ENCODE measurements at places on chromosomes 2 and 18.
A peak's percentile ranks its signal among the peaks of the same experiment; 100 is the strongest.

DNA sequence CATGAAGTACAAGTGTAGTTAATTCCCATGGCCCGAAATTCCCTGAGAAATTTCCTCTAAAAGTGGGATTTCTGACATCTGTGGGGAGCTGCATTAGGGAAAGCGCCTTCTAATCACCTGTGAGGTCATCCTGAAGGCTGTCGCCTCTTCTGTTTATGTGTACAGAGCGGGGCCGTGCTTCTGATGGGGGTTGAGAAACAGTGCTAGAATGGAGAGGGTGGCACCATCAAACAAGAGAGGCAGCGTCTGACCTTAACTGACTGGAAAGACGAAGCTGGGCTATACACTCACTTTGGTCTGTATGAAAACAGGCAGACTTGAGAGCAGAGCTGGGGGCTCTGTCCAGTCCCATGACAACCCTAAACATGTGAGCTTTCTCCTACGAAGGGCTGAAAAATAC lies 44.2 kb upstream of the DNMT3A start:
- no peak for DNase-seq

- DNase-seq: no peak
Observed at GRCh38 chr2:54380670-54381069, 75.5 kb upstream of the SPTBN1 start.

DNA sequence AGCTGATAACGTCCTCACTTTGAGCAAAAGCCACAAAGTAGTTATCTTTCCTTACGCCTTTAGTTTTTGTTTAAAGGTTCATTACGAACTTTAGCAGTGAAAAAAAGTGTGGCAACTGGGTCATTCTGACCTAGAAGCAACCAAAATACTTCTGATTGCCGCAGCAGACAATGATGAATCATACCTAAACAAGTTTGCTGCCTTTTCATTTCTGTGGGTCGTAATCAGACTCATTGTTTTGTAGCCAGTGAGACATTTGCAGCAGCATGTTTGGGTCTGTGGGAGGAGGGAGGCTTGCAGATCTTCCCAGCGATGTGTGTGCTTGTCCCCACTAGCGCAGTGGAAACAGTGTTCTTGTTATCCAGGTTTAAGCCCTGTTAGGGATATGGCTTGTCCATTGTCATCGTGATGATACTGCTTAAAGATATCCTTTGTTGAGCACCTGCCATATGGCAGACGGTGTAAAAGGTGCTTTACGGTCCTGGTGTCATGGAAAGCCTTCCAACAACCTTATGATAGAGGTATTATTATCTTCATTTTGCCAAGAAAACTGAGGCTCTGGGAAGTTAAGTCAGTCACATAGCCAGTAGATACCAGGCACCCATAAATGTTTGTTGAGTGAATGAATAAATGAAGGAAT lies 1.3 kb upstream of the GREB1 start:
- no peak for DNase-seq

GRCh38 chr2:219291394-219291793 lies 12.2 kb downstream of the DNAJB2 start:
- no peak for DNase-seq

DNA sequence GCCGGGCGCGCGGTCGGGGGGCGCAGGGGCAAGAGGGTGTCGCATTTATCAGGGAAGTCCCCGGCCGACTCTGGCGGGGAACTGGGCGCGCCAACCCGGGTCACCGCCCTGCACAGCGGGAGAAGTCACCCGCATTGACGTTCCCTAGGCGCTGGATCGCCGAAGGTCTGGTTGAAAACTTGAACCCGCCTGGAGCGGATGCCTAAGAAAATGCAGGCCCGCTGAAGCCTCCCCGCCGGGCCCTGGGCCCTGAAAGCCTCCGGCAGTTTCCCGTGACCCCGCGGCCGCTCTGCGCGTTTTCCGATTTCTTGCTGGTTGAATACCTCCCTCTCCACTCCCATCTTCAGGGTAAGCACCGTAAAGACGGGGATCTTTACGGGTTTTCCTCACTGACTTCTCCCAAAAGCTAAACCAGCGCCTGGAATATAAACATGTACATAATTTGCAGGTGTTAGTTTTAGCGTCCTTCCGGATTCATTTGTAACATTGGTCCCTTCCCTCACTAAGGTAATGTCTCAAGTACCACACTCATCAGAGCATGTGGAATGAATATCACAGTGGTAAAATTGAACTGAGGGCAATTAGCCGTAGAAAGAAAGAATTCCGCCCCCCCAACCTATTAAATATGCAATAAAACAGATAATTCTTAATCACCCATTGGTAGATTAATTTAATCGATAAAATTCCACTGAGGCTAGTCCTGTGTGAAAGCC lies 675 bp upstream of the SPIRE1 start:
- no peak for DNase-seq

DNA sequence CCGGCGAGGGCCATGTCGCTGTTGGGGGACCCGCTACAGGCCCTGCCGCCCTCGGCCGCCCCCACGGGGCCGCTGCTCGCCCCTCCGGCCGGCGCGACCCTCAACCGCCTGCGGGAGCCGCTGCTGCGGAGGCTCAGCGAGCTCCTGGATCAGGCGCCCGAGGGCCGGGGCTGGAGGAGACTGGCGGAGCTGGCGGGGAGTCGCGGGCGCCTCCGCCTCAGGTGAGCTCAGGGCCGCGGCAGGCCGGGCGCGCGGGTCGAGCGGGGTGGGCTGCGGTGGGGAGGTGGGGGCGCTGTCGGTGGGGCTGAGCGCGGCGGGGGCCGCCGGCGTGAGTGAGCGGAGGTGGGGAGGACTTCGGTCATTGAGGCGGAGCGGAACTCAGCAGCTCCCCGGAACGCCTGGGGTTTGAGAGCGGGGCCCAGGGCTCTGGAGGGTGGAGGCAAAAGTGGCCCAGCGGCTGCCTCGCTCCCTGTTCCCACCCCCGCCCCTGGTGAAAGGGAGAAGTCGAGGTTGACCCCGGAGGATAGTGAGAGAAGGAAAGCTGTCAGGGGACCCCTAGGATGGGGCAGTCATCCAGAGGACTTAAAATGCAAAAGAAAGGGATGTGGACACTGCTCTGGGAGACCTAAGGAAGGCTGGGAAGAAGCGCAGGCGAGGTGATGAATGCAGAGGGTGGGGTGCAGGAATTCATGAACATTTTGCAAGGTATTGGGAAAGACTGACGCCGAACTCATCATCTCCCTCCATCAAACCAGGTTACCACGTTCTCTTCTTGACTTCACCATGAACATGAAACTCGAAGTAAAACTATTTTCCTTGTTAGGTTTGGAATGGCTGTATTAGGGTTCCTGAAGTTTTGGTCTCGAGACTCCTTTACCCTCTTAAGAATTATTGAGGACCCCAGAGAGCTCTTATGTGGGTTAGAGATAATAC lies 633 bp downstream of the MALT1 start:
- peak; percentile 72 for DNase-seq

DNA sequence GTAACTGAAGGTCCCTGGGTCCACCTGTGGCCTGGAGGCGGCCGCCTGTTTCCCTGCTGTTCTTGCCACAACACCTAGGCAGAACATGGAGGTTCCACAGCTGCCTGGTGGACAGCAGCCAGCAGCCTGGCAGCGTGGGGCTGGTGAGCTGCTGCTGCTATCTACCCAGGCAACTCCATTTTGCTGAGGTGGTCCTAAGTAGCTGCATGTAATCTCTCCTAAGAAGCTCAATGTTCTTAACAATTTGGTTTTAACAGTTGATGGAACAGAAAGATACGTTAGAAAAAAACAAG lies 66.7 kb downstream of the NDUFA10 start:
- DNase-seq: no peak

DNA sequence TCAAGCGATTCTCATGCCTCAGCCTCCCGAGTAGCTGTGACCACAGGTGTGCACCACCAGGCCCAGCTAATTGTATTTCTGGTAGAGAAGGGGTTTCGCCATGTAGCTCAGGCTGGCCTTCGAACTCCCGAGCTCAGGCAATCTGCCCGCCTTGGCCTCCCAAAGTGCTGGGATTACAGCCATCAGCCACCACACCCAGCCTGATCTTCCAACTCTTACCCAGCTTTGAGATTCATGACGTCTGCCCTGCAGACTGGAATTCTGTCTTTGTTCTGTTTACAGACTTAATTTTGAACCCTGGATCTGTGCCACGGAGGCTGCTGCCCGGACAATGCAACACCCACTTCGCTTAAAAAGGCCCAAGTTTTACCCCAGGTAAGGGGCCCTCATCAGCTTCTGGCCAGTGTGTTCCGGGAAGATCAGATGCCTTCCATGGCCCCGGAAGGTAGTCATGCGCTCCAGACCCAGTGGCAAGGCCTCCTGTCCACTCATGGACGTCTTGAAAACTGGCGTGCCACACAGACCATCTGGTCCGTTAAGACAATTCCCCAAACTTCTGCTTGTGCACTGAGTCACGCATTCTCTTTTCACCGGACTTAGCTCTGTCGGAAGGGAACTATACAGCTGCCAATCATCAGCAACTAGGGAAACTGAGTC lies 5.5 kb downstream of the PXDN start:
- no peak for DNase-seq

- DNase-seq: no peak
Observed at GRCh38 chr2:219525533-219526232, 11.4 kb downstream of the ASIC4 start.

DNA sequence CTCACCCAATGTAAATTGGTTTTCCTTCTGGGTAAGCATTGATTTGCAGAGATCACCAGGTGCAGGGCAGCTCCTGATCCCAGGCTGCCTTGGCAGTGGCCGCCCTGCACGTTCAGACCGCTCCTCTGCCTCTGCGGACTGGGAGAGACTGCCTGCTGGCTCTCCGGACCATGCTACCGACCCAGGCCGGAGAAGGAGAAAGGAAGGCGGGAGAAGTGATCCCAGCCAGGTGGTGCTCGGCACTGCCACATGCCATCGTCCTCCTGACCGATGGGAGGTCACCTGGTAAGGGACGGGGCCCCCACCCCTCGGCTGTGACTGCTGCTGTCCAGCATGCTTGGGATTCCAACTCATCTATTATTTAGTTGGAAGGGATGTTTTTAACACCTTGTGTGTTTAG lies 108.1 kb upstream of the POU3F3 start:
- DNase-seq: no peak

GRCh38 chr2:205975082-205975949 lies 110.7 kb downstream of the INO80D start:
- DNase-seq: no peak

DNA sequence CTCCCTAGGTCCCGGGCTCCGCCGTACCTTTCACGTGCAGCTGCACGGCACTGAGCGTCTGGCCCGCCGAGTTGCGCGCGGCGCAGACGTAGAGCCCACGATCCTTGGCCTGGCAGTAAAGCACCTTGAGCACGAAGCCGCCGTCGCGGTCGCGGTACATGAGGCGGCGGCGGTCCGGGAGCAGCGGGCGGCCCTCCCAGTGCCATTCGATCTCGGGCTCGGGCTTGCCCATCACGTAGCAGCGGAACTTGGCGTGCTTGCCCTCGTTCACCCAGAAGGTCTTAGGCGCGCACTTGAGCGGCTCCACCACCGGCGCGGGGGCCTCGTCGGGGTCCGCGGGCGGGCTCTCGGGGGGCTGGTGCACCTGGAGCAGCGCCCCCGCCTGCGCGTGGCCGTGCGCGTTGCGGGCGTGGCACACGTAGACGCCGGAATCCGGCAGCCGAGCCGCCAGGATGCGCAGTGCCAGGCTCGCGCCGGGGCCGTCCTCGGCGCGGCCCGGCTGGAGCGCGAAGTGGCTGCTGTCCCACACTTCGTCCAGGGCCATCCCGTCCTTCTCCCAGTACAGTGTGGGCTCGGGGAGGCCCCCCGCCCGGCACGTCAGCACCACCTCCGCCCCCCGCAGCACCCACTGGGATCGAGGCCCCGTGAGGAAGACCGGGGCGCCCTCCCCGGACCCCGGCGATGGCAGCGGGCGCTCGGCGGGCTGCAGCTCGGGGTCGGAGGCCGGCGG lies 980 bp downstream of the OBSL1 start:
- no peak for DNase-seq

DNA sequence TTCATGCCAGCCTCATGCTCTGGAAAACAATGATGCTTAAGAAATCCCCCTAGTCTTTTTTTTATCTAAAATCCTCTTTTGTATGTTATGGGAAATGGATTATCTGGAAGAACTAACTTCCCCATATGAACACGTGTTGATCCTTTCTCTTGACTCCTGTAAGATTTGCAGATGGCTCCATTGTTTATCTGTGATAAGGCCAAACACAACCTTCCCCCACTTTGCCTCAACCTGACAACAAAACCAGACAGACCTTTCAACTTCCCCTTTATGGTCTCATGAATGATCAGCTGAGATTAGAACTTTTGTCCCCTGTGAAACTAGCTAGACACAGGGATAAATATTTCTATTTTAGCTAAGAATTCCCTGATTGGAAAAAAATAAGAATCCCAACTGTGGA lies 828.0 kb upstream of the CDH2 start:
- DNase-seq: no peak

DNA sequence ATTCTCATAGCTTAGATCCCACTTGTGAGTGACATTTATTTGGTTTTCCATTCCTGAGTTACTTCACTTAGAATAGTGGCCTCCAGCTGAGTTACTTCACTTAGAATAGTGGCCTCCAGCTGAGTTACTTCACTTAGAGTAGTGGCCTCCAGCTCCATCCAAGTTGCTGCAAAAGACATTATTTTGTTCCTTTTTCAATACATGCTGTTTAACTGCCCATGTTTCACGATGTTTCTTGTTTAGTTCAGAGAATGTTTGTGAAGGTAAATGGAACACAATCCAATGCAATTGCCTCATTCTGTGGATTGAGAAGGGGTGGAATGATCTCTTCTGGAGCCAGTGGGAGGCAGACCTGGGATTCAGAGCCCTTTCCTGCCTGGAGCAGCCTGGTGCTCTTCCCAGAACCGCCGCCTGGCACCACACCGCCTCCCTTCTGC lies 273.5 kb upstream of the ATP5MC3 start:
- DNase-seq: no peak

DNA sequence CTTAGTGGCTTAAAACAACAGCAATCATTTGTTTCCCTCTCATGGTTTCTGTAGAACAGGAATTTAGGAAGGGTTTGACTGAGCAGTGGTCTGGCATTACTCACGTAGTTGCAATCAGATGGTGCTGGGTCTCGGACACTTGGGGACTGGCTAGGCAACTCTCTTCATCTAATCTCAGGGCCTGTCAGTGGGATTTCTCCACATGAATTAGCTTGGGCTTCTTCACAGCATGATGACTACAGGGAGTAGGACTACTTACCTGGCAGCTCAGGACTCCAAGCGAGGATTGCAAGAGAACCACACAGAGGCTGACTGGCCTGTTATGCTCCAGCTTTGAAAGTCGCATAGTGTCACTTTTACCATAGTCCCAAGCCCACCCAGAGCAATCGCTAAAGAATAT lies 125.1 kb downstream of the TTC27 start:
- DNase-seq: no peak

- DNase-seq: no peak
Observed at GRCh38 chr2:45894211-45894610, 242.7 kb downstream of the PRKCE start.

GRCh38 chr18:9894454-9895068 lies 8.8 kb downstream of the TXNDC2 start:
- no peak for DNase-seq

- DNase-seq: peak; percentile 70
Observed at GRCh38 chr2:129936334-129936934, 43.0 kb upstream of the RAB6C start.

GRCh38 chr2:132979339-132980093 lies 309.5 kb upstream of the LYPD1 start:
- no peak for DNase-seq

GRCh38 chr2:191512216-191512835 lies 165.6 kb upstream of the NABP1 start:
- DNase-seq: no peak

All from NAMALWA (cell line).